Motor neuron (in vitro differentiated cells): ENCODE measurements at places on chromosomes 16 and 17. TPM values are rescaled to one million over a fixed set of nuclear protein-coding genes. Genes with fewer than 3 reads are reported as not detected.

Gene TP53TG3B
- total RNA-seq: not detected in 2 replicates

Gene XYLT1
- 4.8 and 7.6 TPM in 2 replicates for total RNA-seq

Gene LLGL2
- total RNA-seq: 1.9 and 3.2 TPM in 2 replicates

Gene CIITA
- total RNA-seq: 2.2 and 4.2 TPM in 2 replicates

Gene TBC1D3I
- total RNA-seq: 0.11 and 0.19 TPM in 2 replicates

Gene FNDC8
- total RNA-seq: not detected in 2 replicates

Gene HOXB6
- total RNA-seq: 8.4 and 10.4 TPM in 2 replicates

Gene GJD3
- 0.67 TPM in 1 of 2 replicates, not detected in the other for total RNA-seq

Gene PRPSAP2
- total RNA-seq: 85.5 and 89.8 TPM in 2 replicates

Gene DNAH17
- 0.67 and 1.1 TPM in 2 replicates for total RNA-seq

Gene LGALS9B
- total RNA-seq: not detected in 2 replicates

Gene NUDT21
- total RNA-seq: 32.7 and 36.8 TPM in 2 replicates

Gene KRTAP4-11
- total RNA-seq: 0.96 TPM in 1 of 2 replicates, not detected in the other

Gene PIK3R6
- 0.15 and 0.19 TPM in 2 replicates for total RNA-seq

Gene MCRIP1
- total RNA-seq: 115 and 117 TPM in 2 replicates

Gene MYOCD
- total RNA-seq: 0.21 and 0.30 TPM in 2 replicates

Gene CCL8
- total RNA-seq: 0.25 and 0.38 TPM in 2 replicates

Gene HOXB4
- total RNA-seq: 30.4 and 32.0 TPM in 2 replicates

Gene KRTAP9-4
- total RNA-seq: not detected in 2 replicates

Gene CD300E
- total RNA-seq: 0.31 TPM in 1 of 2 replicates, not detected in the other

Gene CD300LB
- total RNA-seq: 0.08 and 0.09 TPM in 2 replicates

Gene SCIMP
- not detected in 2 replicates for total RNA-seq

Gene UTS2R
- total RNA-seq: 0.43 TPM in 1 of 2 replicates, not detected in the other

Gene MNT
- 13.1 and 13.5 TPM in 2 replicates for total RNA-seq

Gene HS3ST3A1
- 13.5 and 15.1 TPM in 2 replicates for total RNA-seq

Gene SLC2A4
- 1.4 and 1.6 TPM in 2 replicates for total RNA-seq

Gene ZFP3
- 0.41 and 0.70 TPM in 2 replicates for total RNA-seq

Gene SPATA32
- 0.77 TPM in 1 of 2 replicates, not detected in the other for total RNA-seq

Gene CFAP119
- total RNA-seq: 10.2 and 10.3 TPM in 2 replicates

Gene HP
- 0.73 and 1.0 TPM in 2 replicates for total RNA-seq

Gene BAIAP3
- total RNA-seq: 7.0 and 9.7 TPM in 2 replicates

Gene C17orf100
- 5.5 and 6.1 TPM in 2 replicates for total RNA-seq

Gene OGFOD3
- 23.5 and 24.5 TPM in 2 replicates for total RNA-seq

Gene KRT32
- total RNA-seq: not detected in 2 replicates

Gene IRF8
- 6.2 and 7.5 TPM in 2 replicates for total RNA-seq

Gene CA5A
- 0.05 and 0.19 TPM in 2 replicates for total RNA-seq
